ENCODE measurements at places on chromosomes 2 and 18.

DNA sequence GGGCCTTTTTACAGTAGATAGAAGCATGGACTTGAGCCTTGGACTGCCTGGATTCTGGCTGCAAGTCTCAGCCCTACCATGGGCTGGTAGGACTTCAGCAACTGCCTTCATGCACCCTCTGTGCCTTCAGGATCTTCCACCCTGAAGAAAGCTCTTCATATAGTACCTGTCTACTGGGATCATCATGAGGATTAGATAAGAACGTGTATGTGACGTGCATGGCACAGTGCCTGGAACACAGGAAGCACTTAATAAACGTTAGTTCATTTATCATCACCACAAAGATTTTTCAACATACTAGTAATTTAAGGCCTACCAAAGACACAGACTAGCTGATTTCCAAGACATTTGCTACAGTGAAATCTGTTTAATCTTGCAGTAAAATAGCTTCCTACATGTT lies 53.2 kb upstream of the ITM2C start:
- no peak for DNase-seq

DNA sequence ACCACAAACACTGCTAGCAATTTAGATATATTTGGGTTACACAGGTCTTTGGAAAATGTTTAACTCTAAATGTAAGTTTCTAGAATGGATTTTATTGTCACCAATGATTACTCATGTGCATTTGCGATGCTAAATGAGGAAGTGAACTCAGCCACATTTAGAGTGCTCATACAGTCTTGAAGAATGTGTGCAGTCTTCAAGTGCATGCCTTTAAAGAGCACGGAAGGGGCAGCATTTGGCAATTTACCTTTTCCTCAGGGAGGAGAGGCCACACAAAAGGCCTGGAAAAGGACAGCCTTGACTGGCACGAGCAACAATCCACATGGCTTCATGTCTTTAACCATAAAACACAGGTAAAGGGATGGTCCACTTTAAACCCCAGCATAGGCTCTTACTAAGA lies 78.5 kb upstream of the STK17B start:
- no peak for DNase-seq

DNA sequence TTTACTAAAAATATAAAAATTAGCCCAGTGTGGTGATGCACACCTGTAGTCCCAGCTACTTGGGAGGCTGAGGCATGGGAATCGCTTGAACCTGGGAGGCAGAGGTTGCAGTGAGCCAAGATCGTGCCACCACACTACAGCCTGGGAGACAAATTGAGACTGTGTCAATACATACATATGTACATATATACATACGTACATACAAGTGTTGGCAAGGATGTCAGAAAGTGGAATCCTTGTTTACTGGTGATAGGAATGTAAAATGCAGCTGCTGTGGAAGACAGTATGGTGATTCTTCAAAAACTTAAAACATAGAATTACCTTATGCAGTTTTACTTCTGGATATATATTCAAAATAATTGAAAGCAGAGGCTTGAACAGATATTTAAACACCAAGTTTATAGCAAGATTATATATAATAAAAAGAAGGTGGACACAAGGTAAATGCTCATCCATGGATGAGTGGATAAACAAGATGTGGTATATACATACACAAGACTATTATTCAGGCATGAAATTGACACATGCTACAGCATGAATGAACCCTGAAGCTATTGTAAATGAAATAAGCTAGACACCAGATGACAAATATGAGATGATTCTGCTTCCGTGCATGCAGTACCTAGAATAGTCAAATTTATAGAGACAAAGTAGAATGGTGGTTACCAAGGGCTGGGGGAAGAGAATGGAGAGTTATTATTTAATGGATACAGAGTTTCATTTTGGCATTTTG lies 43.2 kb downstream of the CCDC138 start:
- DNase-seq = no peak

DNA sequence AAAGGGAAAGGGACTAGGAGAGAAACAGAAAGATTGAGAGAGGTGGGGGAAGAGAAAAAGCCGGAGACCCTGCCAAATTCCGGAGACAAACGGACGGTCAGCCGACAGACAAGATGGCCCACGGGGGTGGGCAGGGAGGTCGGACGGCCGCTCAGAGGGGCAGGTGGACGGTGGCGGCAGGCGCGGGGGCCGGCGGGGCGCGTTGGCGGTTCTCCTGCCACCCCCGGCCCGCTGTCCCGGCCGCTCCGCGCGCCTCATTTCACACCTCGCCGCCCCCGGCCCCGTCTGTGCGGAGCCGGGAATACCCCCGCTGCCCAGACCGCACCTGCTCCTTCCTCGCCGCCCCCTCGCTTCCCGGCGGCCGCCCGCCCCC lies 935 bp downstream of the SLC30A3 start:
- DNase-seq = no peak

GRCh38 chr2:100876231-100876860 lies 56.4 kb downstream of the NPAS2 start:
- DNase-seq = no peak

DNA sequence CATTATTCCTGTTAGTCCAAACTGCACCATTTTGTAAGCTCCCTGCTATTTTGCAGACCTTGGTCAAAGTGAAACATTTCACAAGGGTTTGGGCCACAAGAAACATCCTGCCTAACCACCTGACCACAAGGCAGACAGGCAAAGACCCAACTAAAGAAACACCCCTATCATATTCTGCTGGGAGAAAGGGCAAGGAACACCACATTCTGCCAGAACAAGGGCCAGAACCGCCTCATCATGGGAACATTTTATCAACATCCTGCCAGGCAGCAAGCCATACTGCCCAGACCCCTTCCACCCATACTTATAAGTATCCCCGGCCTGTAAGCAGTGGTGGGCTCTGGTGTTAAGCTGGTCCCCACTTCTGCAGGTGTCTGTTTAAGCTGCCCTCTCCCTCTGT lies 12.0 kb upstream of the RAB31 start:
- DNase-seq = no peak

GRCh38 chr2:37472959-37473358 lies 128.5 kb downstream of the QPCT start:
- no peak for DNase-seq

DNA sequence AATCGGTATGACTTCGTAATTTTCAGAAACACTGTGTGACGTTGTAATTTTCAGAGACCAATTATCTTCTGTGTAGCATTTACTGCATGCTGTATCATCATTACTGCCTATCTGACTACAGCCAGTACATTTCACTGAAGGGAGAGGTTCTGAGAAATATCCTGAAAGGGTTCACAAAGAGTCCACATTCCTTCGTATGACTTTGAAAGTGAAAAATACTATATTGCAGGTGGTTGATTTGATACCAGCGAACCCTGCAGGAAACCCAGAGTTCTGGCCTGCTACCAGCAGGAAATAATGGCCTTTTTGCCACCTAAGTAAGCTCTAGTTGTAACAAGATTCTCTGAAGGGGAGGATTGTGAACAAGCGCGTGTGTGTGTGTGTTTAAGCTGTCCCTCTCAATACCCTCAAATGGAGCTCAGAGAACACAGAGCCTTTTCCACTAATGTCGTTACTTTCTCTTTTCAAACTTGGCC lies 155.5 kb downstream of the ARHGAP28 start:
- DNase-seq = no peak

DNA sequence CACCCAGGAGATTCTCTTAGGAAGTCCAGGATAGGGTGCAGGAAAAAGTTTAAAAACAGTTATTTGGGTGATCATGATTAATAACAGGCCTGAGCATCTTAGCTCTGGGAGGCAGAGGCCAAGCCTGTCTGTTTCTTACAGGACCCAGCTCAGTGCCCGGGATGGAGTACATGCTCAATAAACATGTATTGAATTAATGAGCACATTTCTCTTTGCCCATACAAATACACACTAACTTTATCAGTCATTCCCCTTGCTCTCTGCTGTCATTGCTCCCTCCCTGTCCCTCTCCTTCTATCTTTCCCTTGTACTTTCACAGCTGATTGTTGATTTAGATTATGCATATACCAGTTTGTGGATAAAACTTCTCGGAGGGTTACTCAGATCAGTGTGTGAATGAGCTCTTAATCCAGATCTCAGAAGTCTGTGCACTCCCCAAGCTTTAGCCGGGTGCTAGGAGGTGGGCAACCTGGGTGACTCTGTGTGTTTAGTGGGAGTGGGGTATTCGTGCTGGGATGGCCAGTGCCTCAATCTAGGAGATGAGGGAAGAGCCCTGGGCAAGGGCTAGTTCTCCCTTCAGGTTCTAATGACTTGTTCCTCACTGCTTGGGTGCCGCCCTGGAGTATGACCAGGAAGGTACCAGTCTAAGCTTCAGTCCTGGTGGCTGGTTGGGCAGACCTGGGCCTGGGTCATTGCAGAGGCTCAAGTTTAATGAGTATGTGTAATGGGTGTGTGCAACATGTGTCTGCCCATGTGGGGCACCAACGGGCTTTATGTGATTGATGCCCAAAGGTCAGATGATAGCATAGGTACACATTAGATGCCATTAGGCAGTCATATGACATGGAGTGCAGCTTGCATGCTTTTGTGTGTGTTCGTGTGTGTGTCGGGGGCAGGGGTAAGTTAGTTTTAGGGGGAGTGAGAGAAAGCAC lies 10.6 kb downstream of the EMX1 start:
- peak; percentile 36 for DNase-seq

GRCh38 chr2:104944495-104944894 lies 90.6 kb downstream of the POU3F3 start:
- DNase-seq = no peak
